ENCODE measurements at places on chromosomes 3 and 15.

- peak; percentile 73 for DNase-seq
Observed at GRCh38 chr15:50018491-50018890, 100.5 kb downstream of the ATP8B4 start.

- no peak for DNase-seq
Observed at GRCh38 chr3:188749010-188749617, 422.7 kb upstream of the TPRG1 start.

DNA sequence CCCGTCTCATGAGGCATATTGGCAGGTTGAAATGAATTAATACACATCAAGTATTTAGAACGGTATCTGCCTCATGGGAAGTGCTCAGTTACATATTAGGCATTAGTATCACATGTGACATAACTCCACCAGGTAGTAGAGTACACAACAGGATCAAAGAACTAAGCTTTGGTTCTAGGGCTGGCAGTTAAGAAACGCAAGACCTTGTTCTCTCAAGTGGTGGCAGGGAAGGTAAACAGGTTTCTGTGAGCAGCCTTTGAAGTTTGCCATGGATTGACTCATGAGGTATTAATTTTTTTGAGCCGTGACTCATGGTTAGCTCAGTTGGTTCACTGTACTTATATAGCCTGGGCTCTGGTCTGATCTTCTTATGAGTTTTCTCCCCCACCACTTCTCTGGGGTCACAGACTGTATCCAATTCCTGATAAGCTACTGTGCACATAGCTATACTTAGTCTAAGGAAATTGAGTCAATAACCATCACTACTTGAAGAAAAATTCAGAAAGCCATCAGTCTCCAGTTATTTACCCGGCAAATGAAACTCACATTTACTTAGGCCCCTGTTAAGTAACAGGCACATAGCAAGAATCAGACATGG is 155.6 kb upstream of the STT3B start:
- peak; percentile 75 for DNase-seq

GRCh38 chr15:69450968-69451695 is 1.5 kb upstream of the RPLP1 start:
- DNase-seq: no peak

DNA sequence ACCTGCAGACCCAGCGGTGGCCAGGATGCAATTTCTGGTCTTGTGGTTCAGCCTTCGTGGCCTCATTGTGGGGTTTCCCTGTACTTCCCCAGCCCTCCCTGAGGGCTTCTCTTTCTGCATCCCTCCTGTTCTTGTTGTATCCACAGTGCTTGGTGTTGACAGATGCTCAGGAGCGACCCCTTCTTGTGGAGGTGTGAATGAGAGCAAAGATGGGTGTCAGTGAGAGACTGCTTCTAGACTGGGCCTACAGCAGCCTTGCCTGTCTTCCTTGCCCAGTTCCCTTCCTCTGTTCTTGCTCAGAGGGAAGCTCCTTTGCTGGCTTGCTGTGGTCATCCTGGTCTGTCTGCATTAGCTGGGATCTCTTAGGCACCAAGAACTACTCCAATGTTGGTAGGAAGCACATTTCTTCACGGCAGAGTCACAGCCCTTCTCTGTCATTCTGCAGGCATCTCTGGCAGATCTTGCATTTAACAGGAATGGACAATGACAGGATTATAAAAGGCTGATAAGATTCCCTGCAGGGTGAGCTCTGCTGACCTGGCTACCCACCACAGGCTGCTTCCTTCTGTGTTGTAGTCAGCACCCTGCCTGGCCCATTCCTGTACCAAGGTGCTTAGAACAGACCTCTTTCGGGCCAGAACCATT is 317.8 kb upstream of the C2CD4B start:
- no peak for DNase-seq

- no peak for DNase-seq
Observed at GRCh38 chr3:108088697-108089096, 2.1 kb downstream of the CD47 start.

DNA sequence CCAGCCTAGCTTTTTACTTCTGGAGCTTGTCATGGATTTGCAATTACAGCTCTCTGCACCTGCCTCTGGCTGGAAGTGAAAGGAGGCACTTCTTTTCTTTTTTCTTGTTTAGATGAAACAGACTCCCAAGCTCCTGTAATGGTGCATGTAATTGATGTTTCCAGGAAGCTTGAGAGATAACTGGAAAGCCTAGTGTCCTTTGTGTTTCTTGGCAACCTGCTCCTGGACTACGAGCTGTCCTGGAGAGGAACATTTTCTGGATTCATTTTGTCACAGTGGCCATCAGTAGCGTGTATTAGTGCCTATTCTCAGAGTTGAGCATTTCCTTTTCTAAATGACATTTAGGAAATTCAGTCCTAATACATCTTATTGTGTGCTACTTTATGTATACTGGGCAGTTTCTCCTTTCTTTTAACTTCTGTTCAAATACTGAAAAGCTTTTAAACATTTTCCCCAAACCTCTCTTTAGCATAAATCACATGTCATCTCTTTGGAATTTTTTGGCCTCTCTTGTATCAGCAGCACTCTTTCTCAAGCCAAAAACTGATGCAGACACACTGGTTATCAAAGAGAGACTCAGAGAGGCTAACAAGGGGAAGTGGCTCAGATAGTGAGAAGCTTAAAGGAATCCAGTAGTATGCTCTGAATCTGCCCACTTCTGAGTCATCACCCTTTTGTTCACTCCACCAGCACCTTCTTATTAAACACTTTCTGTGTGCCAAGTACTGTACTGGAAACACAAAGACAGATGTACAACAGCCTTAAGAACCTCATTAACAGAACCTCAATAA is 62.6 kb upstream of the SLC2A2 start:
- DNase-seq: peak; percentile 98

GRCh38 chr3:83902787-83903533 is 1055.8 kb upstream of the CADM2 start:
- no peak for DNase-seq

- DNase-seq: no peak
Observed at GRCh38 chr3:192054881-192055280, 593.9 kb downstream of the PYDC2 start.

GRCh38 chr3:54168451-54168850 is 46.1 kb downstream of the CACNA2D3 start:
- DNase-seq: no peak

GRCh38 chr15:64548235-64548634 is 87.9 kb downstream of the ZNF609 start:
- no peak for DNase-seq

DNA sequence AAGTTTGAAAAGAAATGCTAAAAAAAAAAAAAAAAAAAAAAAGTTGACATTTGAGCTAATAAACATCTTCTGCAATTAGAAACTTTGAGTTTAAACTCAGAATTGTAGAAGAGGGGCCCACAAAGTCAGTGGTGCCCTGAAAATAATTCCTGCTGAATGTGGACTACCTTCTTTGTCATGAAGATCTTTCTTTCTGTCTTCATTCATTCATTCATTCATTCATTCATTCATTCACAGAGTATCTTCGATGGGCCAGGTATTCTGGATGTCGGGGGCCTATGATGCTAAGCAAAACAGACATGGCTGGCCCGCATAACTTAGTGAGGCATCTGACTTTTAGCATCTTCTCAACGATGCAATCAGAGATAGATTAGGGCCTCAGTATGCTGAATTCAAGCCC is 24.6 kb downstream of the ETV5 start:
- DNase-seq: no peak

GRCh38 chr3:111739311-111739911 is 119.7 kb upstream of the PHLDB2 start:
- no peak for DNase-seq

DNA sequence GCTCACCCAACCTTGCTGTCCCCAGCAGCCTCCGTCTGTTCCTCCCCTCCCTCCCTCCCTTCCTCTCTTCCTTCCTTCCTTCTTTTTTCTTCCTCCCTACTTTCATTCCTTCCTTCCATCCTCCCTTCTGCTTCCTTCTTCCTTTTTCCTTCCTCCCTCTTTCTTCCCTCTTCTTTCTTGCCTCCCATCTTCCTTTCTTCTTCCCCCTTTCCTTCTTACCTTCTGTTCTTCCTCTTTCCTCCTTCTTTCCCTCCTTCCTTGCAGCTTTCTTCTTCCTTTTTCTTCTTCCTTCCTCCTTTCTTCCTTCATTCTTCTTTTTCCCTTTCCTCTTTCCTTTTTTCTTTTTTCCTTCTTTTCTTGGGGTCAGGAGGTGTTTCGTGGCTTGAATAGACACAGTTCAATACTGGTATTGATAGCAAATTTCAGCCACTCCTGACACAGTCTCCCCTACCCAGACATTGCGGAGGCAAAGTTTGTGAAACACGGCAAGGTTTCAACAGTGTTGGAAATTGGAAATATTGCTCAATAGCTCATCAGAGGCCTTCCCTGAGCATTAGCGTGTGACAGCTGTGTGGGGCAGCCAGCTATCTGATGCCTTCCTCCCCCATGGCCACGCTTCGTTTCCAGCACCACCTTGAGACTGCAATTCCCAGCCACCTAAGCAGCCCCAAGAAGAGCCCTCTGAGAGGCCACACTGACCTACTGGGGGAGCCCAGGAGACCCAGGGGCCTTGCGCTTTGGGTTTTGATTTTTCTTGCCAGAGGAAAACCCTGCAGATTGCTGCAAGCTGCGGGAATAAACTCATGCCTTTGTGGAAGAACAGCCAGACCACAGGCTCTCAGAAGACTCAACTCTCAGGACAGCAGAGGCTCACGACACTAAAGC is 82.2 kb downstream of the KLF15 start:
- DNase-seq: no peak

- no peak for DNase-seq
Observed at GRCh38 chr3:45950686-45951600, 7.7 kb downstream of the CXCR6 start.

- no peak for DNase-seq
Observed at GRCh38 chr3:144164352-144164751, 192.7 kb downstream of the DIPK2A start.

GRCh38 chr3:39065197-39065596 is 13.4 kb downstream of the WDR48 start:
- DNase-seq: no peak

DNA sequence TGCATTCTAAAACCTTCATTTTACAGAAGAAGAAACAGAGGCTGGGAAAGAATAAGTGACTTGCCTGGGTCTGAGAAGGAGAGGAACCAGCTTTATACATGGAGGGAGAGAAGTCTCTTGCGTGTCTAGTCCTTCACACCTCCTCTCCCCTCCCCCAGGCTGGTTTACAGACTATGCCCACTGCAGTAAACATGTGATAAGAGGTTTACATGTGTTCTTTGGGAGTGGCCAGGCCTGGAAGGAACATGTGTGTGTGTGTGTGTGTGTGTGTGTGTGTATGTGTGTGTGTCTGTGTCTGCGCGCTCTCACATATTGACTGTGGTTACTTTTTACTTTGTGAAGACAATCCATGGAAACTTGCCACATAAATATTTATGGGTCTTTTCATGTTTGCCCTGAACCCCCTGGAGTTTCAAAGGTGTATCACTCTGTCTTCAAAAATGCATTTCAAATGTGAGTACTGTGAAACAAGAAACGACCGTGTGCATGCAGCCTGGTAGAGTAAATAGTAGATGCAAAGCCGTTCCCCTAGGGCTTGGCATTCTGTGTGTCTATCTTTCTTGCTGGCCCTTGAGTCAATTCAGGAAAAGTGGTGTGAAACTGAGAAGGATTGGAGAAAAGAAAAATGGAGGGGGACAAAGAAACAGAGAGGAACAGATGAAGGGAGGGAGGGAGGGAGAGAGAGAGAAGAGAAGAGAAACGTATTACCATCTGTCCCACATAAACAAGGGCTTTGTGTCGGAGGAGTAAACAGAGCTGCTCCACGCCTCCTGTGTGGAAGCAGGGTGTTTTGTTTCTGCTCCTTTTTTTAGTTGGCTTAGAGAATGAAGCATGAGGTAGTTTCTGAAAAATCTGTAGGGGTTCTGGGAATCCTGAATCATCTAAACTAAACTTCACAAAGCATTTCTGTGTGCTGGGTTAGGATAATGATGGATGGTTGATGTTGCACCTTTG is 51.7 kb downstream of the CLDN11 start:
- DNase-seq: no peak

GRCh38 chr3:53633197-53633787 is 138.9 kb downstream of the CACNA1D start:
- DNase-seq: no peak

GRCh38 chr15:51771773-51772172 is 20.4 kb downstream of the TMOD2 start:
- DNase-seq: no peak

DNA sequence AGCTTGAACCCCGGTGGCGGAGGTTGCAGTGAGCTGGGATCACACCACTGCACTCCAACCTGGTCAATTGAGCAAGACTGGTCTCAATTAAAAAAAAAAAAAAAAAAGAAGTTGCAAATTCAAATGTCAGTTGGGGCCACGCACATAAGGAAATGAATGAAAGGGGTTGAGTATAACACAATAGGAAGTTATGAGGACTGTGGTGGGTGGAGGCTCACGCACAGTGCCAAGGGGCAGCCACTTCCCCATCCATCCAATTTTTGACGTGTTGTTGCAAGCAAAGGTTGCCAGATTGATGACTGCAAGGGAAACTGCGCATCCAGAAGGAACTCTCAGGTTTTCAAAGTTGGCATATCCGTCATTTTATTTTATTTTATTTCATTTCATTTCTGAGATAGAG is 532.2 kb downstream of the NTRK3 start:
- no peak for DNase-seq

DNA sequence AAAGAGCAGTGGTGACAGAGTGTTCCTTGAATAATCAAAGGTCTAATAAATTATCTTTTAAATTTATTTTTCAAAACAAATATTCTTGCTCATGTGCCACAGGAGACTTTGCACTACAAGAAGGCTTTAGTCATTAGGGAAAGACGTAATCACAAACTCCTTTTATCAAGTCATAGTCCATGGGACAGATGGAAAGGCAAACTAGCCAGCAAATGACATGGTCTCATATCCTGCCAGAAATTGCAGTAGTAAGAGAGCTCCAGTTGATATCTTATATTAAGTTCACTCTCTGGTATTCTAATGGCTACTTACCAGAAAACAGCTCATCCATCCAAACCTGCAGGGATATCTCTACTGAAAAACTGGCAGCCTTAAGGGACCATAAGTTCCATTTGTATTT is 225.0 kb upstream of the TP63 start:
- no peak for DNase-seq

DNA sequence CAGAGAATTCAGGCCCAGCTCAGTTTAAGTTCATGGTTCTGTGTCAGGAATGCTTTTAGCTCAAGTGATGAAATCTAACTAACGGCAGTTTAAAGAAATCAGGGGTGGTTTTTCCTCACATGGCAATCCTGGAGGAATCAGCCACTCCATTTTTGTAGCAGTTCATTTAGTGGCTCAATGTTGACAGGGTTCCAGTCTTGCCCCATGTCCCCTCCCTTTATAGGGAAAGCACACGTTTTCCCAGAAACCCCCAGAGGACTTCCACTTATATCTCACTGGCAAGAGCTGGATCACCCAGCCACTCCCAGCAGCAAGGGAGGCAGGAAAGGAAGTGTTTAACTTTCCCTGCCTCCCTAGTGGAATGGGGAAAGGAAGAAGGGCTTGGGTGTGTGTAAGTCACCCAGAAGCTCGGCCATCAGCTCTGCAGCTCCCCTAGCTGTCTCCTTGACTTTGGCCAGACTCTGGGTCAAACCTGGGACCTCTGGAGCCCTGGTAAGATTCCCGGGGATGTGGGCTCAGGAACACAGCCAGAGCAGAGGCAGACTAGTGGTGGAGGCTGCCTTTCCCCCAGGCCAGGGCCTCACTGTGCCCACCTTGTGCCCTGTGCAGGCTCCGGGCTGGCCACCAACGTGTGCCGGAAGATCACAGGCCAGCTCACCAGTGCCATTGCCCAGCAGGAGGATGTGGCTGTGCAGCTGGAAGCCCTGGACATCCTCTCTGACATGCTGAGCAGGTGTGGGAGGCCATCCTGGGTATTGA is 11.3 kb downstream of the CAND2 start:
- no peak for DNase-seq

GRCh38 chr3:135908225-135908624 is 57.3 kb upstream of the PPP2R3A start:
- no peak for DNase-seq
